Activated T-cell treated with anti-CD3 and anti-CD28 coated beads for 48 hours (primary cell): ENCODE measurements at places on chromosomes 2 and 18.

GRCh38 chr2:180523621-180524340 is 456.6 kb upstream of the UBE2E3 start:
- no peak for DNase-seq

DNA sequence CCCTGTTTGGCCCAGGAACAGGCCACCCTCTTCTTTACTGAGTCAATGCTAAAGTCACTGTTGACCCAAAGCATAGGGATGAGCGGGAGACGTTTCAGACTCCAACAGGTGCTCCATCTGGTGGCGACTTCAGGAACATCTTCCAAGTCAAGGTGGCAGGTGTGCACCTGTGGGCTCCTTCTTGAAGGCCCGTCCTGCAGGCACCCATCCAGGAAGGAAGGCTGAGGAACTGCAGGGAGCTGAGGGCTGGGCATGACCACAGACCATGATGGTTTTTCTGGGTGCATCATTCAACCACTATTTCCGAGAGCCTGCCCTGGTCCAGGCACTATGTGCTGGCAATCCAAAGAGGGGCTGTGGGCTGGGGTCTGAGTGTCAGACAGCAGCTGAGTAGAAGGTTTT is 142.8 kb downstream of the NDUFA10 start:
- peak; percentile 27 for DNase-seq

DNA sequence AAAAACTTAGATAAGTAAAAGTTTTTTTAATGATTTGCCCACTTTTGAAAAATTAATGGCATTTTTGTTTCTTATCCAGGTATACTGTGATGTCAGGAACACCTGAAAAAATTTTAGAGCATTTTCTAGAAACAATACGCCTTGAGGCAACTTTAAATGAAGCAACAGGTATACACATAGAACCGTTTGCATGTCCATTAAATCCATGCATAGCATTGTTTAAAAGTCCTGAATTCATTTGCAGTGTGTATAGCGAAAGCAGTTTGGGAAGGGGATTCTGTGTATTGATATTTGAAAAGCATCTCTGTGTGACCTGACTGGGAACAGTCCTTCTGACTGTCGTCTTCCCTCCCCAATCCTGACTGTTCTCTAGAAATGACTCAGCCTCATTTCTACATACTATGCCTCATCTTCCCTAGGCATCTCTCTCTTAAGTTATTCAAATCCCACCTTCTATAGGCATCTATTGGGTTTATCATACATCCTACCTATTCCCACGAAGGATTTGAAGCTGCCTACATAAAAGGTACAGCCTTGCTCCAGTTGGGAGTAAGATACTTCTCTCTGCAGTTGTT is 79.2 kb upstream of the MAP3K20 start:
- no peak for DNase-seq

DNA sequence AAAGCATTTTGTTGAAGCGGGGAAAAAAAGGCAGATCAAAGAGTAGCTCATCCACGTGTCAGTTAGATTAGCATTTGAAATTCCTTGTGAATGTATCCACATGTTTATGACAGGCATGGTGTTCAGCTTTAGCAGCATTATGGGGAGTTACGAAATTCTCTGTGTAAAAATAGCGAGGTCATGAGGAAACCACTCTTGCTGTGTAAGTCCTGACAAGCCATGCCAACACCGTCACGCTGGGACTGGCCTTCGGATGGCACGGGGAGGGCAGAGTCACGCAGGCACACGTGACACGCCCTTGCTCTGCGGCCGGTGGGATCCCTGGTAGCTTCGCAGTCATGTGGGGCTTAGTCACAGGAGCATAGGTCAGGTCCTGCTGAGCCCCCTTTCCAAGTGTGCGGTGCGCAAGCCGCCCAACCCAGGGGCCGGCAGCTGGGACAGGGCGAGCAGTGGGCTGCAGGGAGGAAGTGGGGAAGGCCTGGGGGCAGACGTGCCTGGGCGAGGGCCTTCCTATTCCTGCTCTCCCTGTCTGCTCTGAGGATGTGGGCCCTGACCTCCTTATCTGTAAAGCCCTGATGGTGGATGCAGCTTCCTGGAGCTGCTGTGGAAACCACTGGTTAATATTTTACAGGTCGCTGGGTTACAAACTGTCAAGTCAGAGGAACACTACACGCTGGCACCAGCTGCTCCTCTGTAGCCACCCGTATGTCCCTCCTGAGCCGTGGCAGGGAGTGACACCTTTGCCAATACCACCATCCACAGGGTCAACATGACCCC is 18.0 kb downstream of the MBP start:
- DNase-seq = no peak

- no peak for DNase-seq
Observed at GRCh38 chr2:224757934-224758548, 41.9 kb upstream of the CCDC195 start.

DNA sequence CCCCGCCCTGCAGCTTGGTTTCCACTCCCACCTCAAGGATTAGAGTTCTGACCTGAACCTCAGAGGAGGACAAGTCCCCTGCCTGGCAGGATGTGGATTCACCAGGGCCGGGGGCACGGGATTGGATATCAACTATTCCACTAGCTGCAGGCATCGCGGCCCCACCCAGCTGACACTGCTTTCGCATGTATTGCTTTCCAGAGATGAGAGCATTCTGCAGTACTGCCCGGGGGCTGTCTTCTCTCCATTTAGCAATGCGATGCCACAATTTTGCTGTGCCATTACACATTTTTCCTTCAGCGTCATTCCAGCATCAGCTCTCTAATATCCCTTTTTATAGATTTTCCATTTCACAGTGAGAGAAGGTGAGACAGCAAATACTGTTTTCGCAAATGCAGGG is 42.0 kb downstream of the CTIF start:
- no peak for DNase-seq

GRCh38 chr18:62450546-62451410 is 72.0 kb upstream of the ZCCHC2 start:
- no peak for DNase-seq

GRCh38 chr18:41850781-41851180 is 104.3 kb upstream of the PIK3C3 start:
- no peak for DNase-seq

DNA sequence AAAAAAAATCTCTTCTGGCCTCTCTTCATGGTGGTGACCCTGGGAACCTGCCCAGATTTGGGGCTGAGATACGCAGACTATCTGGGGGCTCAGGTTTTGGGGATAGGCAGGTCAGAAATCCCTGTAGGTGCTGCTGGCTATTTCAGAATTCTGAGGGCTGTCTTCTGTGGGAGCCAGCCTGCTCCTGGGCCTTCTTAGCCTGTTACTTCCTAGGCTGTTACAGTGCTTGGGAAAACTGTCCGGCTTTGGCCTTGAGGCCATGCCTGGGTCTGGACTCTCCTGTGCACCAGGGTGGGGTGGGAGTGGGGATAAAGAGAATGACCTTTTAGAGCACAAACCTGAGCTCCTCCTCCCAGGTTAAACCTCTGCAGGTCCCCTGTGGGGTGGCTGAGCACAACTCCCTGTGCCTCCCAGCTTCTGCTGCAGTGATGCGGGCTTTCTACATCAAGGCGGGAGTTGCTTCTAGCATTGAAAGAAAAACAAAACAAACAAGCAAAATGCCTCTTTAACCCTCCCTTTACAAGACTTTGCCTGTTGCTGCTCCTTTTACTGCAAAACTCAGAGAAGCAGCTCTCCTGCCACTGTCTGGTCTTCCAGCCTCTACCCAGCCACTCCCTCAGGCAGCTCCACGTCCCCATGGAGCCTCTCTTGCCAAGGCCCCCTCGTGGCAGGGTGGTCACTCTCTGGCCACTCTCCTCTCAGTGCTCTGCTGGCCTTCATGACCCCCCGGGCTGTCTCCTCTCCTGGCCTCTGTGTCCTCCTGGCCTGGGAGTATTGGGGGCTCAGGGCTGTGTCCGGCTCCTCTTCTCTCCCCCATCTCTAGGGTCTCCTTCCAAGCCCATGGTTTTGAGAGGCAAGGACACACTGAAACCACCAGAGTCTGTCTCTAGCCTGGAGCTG is 293.0 kb upstream of the HS6ST1 start:
- DNase-seq = no peak

DNA sequence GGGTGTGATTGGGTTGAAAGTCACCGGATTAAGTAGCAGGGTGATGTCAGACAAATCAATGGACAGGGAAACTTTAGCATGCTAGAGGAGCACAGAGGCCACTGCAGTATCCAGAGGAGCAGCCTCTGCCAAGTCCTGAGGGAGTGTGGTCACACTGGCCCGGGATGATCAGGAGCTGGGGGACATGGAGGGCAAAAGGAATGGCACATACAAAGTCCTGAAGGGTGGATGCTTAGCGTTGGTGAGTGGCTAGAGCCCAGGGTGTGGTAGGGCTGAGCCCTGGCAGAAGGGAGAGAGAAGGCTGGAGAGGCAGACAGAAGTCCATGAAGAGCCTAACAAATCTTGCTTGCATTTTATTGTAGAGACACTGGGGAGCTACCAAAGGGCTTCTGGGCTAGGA is 58.9 kb downstream of the RHBDD1 start:
- DNase-seq = no peak

DNA sequence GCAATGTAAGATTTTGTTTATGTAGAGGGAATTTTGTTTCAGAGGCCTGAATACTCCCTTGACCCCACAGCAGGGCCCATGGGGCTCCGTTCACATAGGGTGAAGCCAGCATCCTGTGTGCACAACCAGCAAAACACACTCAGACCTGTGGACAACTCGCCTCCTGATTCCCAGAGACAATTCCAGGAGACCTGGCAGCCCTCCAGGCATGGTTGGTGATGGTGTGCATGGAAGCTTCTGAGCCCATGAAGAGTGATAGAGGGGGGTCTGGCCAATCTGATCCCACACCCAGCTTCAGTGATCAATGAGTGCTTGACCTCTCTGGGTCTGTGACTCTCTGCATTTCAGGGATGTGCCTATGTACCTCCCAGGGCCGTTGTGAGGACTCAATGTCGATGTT is 91.0 kb upstream of the RAB6C start:
- no peak for DNase-seq
